Muscle of leg (tissue), 16 donors: ENCODE measurements at places on chromosomes 5 and 9. TPM values are rescaled to one million over a fixed set of nuclear protein-coding genes. Genes with fewer than 3 reads are reported as not detected.

PTGES gene
- total RNA-seq: 7.9 TPM

ZDHHC11B gene
- total RNA-seq: 3.8 TPM

TAF1L gene
- total RNA-seq: under 0.01 TPM

PTTG1 gene
- total RNA-seq: 40.5 TPM

SLC6A7 gene
- total RNA-seq: 0.35 TPM

SEMA4D gene
- 12.8 TPM for total RNA-seq

INSL6 gene
- total RNA-seq: not detected

SPATA31A1 gene
- not detected for total RNA-seq

DNA sequence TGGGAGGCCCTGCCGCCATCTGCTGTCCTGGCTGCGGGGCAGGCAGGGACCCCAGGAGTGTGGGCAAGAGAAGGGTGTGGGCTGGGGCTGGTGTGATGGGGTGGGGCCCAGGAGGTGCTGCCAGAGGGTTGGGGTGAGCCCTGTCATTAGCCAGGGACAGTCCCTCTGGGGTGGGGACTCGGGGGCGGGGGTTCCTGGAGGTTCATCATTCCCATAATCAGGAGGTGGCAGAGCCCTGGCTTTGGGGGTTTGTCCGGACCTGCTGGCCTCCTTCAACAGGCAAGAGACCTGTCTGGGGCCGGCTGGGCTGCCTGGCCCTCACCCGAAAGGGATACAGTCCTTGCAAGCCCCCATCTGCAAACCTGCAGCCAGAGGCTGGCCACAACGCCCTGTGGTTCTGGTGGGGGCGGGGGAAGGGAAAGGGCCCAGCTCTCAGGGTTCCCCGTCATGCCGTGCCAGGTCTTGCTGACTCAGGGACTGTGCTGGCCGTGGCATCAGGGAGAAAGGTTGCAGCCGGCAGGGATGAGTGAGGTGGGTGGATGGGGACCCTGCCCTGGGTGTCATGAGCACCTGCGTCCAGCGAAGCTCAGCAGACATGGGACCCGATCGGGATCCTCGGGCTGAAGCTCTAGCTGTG lies 65.2 kb downstream of the MRPL36 start:
- no peak overlapping the region for H3K4me3 ChIP-seq
- no peaks in the 10 kb centered on the region for H3K4me1 ChIP-seq
- no peak overlapping the region for H3K27ac ChIP-seq

- H3K27ac ChIP-seq: no peak overlapping the region
- no peaks in the 10 kb centered on the region for H3K4me1 ChIP-seq
- no peaks in the 10 kb centered on the region for H3K27me3 ChIP-seq
- H3K4me3 ChIP-seq: no peak overlapping the region
- H3K36me3 ChIP-seq: no peaks in the 10 kb centered on the region
Observed at GRCh38 chr5:4053136-4053535, 457.5 kb downstream of the IRX1 start.

- peak; percentile 27 for DNase-seq
- no peaks in the 10 kb centered on the region for H3K36me3 ChIP-seq
- H3K4me3 ChIP-seq: peak overlapping the region; percentile 98
- H3K4me1 ChIP-seq: no peaks in the 10 kb centered on the region
Observed at GRCh38 chr5:131265311-131265803, 1.5 kb downstream of the CDC42SE2 start.

- H3K27ac ChIP-seq: no peak overlapping the region
- no peak for DNase-seq
- no peaks in the 10 kb centered on the region for H3K4me1 ChIP-seq
- H3K27me3 ChIP-seq: no peaks in the 10 kb centered on the region
- no peaks in the 10 kb centered on the region for H3K36me3 ChIP-seq
Observed at GRCh38 chr5:127086589-127086988, 13.3 kb upstream of the C5orf63 start.

GRCh38 chr9:120690372-120690771 lies 23.9 kb downstream of the MEGF9 start:
- H3K27ac ChIP-seq: no peak overlapping the region
- no peaks in the 10 kb centered on the region for H3K4me1 ChIP-seq
- DNase-seq: no peak

DNA sequence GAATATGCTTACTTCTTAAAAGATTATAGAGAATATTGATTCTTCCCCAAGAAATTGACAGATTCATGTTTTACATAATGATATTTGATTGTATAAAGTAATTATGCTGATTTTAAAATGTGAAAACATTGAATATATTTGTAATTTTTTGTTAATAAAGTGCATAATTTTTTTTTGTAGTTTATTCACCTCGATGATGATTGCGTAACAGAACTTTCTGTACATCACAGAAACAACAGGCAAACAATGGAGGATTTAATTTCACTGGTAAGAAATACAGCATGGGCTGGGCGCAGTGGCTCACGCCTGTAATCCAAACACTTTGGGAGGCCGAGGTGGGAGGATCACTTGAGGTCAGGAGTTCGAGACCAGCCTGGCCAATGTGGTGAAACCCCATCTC lies 70.1 kb downstream of the MELK start:
- H3K36me3 ChIP-seq: peaks cover 12% of the 10 kb centered on the region
- H3K4me3 ChIP-seq: no peak overlapping the region
- no peaks in the 10 kb centered on the region for H3K4me1 ChIP-seq
- DNase-seq: no peak

DNA sequence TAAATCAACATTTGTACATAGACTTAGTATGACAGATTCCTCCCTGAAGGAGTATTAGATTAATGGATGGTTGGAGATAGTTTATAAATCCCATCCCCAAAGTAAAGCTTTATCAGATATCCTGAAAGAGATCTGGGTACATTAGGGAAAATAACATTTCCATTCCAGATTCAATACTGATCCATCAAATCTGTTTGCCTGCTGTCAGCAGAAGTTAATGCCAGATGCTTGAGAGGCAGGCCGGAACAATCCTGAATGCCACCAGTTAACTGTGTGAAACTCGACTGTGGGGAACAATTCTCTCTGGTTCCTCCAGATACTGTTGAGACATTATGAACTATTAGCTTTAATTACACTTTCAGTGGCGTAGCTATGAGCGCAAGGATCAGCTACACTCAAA lies 1166.8 kb downstream of the MAT2B start:
- no peaks in the 10 kb centered on the region for H3K27me3 ChIP-seq
- no peak overlapping the region for H3K4me3 ChIP-seq
- no peak for DNase-seq

DNA sequence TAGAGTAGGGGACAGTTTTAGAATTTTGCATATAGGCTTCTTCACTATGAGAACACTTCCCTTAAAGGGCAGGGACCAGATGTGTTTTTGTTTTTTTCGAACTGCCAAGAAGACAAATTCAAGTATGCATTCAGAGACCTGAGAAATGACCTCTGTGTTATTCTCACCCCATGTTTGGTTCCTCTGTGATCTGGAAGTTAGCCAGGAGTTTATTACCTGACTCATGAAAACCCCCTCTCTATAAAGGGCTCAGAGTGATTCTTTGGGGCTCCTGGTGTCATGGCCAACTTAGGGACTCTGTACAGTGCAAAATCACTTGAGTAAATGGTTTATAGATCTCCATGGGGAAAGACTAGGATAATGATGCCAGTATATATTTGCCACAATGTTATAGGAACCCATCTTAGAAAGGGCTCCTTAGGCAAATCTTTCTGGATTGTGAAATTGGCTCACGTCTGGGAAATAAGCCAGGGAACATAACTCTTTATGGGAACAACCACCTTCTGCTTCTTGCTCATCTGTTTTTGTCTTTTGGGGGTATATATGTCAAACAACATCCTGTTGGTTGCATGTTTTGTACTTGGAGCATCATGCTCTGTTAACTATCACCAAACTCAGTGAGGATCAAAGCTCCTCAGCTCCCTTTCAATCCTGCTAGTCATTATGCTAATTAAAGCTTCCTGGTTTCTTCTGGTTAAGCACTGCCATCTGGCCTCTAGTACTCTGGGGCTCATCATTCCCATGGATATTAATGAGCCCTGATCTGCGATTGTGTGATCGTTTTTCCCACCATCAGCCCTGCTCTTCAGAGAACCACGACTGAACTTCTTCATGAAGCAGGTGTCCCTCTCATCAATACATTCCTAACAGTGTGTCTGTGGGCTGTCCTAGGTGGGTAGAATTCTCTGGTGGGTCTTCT lies 173.4 kb upstream of the CDH12 start:
- H3K4me1 ChIP-seq: no peaks in the 10 kb centered on the region
- no peak overlapping the region for H3K27ac ChIP-seq
- no peak overlapping the region for H3K4me3 ChIP-seq
- no peaks in the 10 kb centered on the region for H3K27me3 ChIP-seq

DNA sequence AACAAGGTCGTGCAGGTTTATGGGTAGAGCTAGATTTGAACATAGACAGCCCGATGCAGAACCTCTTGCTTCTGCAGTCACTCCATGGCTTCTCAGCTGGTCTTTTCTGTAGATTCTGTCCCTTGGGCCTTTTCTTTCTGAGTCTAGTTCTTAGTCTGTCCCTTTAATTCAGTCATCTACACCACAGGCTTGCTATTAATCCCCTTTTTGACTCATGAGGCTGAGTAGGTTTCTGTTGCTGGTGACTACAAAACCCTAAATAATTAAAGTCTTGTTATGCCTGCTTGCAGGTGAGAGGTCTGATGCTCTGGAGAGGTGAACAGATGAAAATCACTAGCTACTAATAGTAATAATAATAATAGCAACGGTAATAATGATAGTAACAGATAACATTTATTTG lies 19.3 kb upstream of the STRBP start:
- no peak overlapping the region for H3K4me3 ChIP-seq
- H3K4me1 ChIP-seq: no peaks in the 10 kb centered on the region
- no peak for DNase-seq
- H3K27ac ChIP-seq: no peak overlapping the region

- no peak overlapping the region for H3K27ac ChIP-seq
- no peak overlapping the region for H3K4me3 ChIP-seq
- peak; percentile 40 for DNase-seq
- no peaks in the 10 kb centered on the region for H3K36me3 ChIP-seq
Observed at GRCh38 chr9:90020276-90020871, 415.6 kb downstream of the GADD45G start.

DNA sequence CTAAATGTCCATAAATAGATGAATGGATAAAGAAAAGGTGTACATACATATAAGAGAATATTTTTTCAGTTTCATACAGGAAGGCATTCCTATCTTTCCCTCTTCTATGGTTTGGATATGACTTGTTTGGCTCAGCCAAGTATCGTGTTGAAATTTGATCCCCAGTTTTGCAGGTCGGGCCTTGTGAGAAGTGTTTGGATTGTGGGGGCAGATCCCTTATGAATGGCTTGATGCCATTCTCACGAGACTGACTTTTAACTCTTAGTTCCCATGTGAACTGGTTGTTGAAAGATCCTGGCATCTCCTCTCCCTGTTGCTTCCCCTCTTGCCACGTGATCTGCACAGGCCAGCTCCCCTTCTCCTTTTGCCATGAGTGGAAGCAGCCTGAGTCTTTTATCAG lies 421.1 kb upstream of the FTMT start:
- no peak overlapping the region for H3K27ac ChIP-seq
- H3K27me3 ChIP-seq: no peaks in the 10 kb centered on the region
- no peaks in the 10 kb centered on the region for H3K36me3 ChIP-seq
- H3K4me3 ChIP-seq: no peak overlapping the region
- no peak for DNase-seq

- peak; percentile 65 for DNase-seq
- peaks cover 7% of the 10 kb centered on the region for H3K27me3 ChIP-seq
- H3K36me3 ChIP-seq: peaks cover 26% of the 10 kb centered on the region
- peak overlapping the region; percentile 91 for H3K27ac ChIP-seq
- H3K4me1 ChIP-seq: peaks cover 54% of the 10 kb centered on the region
- peak overlapping the region; percentile 68 for H3K4me3 ChIP-seq
Observed at GRCh38 chr9:136119061-136119882, 597 bp upstream of the TMEM250 start.

DNA sequence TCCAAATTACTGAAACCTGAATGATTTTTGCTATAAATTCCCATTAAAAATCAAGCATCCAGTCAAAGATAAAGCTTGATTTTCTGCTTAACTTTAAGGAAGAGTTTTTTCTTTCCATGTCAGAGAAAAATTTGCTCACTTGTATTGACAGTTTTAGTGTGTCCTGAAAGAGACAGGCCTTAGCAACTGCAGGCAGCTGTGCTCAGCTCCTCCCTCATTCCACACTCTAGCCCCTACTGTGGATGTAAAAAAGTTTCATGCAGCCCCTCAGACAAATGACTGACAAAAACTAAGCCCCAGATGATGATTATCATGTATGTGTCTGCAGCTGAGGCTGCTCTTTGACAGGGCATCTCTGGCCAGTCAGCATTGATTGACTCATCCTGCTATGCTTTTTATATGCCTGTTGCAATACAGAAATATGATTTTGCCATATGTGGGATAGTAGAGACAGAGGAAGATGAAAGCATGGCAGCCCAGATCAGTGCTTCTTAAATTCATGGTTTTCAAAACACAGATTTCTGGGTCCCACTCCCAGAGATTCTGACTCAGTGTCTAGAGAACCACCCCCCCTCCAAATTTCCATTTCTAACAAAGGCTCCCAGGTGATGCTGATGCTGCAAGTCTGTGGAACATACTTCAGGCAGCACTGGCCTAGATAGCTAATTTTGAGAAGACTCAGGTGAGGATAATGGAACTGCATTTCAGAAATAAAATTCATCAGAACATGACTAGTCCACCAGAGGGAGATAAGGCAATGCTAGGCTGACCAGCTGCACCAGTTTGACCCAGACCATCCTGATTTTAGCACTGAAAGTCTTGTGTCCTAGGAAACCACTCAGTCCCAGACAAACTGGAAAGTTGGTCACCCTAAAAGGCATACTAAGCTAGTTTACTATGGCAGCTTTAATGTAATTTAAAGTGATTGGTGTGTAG lies 298.7 kb upstream of the KCNN2 start:
- no peak overlapping the region for H3K4me3 ChIP-seq
- DNase-seq: peak; percentile 10
- no peaks in the 10 kb centered on the region for H3K36me3 ChIP-seq

DNA sequence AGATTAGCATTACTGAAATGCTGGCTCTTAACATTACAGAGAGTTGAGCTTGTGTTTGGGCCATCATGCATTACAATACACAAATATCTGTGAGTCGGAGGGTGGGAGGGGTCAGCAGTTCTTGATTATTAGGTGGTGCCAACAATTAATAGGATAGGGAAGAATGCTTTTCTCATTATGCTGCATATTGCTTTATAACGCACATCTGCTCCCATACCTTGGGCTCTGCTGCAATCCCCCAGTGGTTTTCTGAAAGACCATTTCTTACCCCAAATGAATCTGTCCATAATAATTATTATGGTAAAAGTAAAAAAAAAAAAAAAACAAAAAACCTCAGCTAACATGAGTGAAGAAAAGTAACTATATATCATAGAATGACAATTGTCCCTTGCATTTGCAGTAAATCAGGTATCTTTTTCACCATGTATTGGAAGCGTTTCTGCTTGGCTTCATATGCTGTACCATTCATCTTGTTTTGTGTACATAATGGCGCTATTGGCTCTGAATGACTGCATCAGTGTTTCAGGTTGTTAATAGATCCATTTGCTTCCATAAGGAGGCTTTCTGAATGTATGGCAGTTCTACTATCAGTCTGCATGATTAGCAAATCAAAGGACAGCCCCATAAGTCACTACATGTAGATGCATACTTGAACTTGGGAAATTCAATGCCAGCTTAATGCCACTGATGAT lies 75.9 kb downstream of the CAVIN4 start:
- H3K36me3 ChIP-seq: no peaks in the 10 kb centered on the region
- no peaks in the 10 kb centered on the region for H3K4me1 ChIP-seq
- no peak for DNase-seq
